ENCODE measurements at places on chromosomes 7 and 10.

DNA sequence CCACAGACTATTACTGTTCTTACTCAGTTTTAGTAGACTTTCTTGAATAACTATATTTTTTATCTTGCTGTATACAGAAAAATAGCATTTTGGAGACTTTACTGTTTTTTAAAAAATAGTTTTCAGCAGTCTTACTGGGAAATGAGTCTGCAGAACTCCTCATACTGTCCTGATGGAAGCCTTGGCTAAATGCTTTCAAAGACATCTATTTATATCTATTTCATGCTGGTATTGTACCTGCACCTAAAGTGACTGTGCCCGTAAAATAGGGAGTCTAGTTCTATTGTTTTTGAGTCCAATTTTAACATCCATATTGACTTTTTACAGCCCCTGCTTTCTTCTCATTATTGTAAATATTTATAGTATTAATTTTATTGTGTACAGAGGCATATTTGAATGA lies 288.6 kb upstream of the CDC14C start:
- no peak for DNase-seq

- no peak for DNase-seq
Measured at GRCh38 chr7:38273286-38273995, at the start of gene TARP. TARP (minus strand) TSS chr7:38273636.

DNA sequence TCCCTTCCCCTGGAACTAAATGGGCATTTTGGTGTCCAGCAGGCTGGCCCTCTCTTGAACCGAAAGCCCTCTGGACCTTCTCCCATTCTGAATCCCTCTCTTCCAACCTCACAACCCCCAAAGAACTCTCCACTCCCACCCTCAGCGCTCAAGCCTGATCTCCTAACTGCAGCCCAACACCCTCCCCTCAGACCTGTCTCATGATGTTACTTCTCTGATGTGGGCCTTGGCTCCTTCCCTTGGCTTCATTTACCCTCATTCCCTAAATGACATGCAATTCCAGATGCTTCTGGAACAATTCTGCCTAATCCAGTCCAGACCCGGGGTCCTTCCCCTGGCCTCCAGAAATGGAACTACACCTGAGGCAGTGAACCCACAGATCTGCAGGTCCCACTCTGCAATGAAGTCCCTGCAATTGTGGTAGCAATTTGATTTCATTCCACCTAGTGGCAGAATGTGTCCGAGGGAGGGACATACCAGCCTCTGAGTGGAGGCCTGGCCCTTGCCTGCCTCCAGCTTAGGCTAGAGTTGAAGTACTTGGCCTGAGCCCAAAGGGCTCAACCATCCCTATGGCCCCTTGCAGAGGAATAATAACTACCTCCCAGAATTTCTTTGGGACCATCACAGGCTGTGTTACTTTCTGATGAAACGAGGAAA lies 4.1 kb upstream of the CEP41 start:
- no peak for DNase-seq

- no peak for DNase-seq
Measured at GRCh38 chr7:95430864-95431263, 4.0 kb downstream of the PON2 start.

GRCh38 chr7:20793694-20794394 lies 7.2 kb upstream of the SP8 start:
- DNase-seq: no peak

DNA sequence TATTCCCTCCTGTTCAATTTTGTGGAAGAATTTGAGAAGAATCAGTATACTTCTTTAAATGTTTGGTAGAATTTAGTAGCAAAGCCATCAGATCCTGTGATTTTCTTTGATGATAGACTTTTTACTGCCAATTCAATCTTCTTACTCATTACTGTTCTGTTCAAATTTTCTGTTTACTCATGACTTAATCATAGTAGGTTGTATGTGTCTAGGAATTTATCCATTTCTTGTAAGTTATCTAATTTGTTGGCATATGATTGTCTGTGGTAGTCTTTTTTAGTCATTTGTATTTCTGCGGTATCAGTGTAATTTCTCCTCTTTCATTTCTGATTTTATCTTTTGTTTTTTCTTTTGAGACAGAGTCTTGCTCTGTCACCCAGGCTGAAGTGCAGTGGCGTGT lies 87.4 kb downstream of the CCDC3 start:
- DNase-seq: no peak

- no peak for DNase-seq
Measured at GRCh38 chr7:77566421-77566820, 29.3 kb downstream of the PTPN12 start.

DNA sequence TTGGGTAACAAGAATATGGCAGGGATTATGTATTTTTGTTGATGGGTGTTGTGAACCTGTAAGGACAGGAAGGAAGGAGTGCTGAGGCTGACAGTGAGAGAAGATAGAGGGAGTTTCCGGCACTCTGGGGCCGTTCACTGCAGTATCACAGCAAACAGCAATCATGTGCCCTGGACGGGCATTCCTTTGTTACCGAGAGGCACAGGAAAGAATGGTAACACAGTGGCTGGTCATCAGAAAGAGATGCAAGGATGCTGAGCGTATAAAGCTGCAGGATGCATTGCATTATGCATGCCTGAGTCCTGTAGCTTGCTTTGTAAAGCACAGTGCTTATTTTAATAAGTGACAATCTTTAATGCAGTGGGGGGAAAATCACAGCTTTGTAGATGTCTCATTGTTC lies 286.8 kb downstream of the RPS24 start:
- DNase-seq: no peak

- no peak for DNase-seq
Measured at GRCh38 chr10:3896161-3896560, 111.2 kb upstream of the KLF6 start.

DNA sequence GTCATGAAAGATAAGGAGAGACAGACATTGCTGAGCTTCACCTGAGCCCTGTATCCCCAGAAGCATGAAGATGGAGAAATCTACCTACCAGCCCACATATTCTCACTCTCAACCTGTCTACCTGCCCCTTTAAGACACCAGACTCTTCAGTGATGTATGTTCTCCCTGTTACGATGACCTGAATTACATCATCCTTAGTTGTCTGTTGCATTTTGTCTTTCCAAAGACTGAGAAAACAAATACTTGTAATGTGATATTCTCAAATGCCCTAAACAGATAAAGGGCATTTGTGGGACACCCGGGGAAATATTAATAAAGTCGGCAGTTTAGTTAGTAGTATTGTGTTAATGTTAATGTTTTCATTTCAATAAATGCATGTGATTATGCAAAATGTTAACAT lies 305.8 kb upstream of the IGFBP3 start:
- no peak for DNase-seq

DNA sequence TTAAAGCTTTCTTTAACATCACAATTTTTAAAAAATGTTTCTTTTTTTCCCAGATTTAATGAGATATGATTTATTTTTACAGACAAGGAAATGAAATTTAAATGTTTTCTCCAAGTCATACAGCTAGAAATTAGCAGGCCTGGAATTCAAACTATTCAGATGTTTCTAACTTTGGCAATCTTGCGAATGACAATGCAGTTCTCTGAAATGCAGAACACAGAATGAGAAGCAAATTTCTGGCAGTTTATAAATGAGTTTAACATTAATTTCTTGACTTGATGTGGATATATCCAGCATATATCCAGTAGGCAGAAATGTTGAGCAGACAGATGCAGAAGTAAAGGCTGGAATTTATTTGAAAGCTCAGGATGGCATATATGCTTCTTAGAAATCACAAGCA lies 227.5 kb downstream of the THSD7A start:
- no peak for DNase-seq

DNA sequence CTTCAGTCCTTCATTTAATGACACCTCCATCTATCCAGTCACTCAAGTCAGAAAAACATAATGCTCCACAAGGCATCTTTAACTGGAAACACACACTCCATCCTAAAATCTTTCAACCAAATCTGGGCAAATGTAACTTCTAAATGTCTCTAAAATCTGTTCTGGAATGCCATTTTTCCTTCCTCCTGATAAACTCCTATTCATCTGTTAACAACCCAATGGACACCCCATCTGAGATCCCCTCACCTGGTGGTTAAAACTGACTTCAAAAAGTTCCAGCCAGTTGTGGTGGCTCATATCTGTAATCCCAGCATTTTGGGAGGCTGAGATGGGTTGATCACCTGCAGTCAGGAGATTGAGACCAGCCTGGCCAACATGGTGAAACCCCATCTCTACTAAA lies 78.7 kb downstream of the ARHGAP21 start:
- DNase-seq: no peak

GRCh38 chr10:66218981-66219587 lies 706.8 kb upstream of the LRRTM3 start:
- no peak for DNase-seq

GRCh38 chr7:47809387-47809786 lies 138.9 kb downstream of the PKD1L1 start:
- no peak for DNase-seq

DNA sequence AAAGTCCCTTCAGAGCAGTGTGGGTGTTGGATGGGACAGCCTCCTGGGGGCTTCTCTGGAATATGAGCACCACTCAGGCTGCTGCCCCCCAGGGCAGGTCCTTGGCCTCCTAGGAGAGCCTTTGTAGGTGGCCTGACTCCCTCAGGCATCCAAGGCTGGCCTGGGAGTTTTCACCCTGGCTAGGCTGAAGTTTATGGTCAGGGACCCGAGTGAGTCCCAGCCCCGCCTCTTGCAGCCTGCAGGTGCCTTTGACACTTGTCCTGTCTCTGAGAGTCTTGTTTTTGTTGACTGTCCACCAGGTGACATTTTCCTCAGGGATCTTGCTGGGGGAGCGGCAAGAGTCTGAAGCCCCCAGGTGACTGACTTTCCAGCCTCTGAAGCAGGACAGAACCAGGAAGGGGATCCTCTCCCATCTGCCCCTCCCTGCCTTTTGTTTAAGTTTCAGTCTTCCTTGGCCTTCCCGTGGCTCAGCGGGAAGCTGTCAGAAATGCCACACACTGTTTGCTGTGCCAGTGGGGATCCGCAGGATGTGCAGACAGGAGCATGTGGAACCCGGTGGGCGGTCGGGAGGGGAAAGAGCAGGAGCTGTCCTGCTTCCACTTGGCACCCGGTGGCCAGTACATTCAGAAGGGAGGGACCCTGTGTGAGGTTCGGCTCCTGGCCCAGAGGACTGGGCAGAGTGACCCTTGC lies 59.5 kb downstream of the LRRC18 start:
- no peak for DNase-seq

- DNase-seq: no peak
Measured at GRCh38 chr7:140062528-140063299, at the start of gene PARP12. PARP12 (minus strand) TSS chr7:140062951; CDS start chr7:140062847, 104 bp downstream.

- DNase-seq: no peak
Measured at GRCh38 chr7:21364801-21365271, 63.0 kb upstream of the SP4 start.

DNA sequence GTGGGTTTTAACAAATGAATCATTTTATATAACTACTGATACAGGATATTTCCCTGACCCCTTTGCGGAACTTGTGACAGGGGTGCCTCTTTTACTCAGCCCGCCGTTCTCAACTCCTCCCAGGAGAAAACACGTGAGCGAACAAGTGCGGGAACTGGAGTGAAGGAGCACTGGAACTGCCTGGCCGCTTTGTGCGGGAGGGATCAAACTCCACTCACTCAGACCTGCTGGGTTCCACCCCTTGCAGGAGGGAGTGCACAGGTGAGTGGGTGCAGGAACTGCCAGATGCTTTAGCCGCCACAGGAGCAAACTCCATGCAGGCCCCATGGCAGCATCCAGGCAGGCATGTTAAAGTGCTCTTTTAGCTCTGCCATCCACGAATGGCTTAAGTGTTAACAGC lies 513.4 kb upstream of the GRM3 start:
- no peak for DNase-seq

GRCh38 chr7:139830782-139831501 lies 1.9 kb downstream of the TBXAS1 start:
- DNase-seq: no peak

DNA sequence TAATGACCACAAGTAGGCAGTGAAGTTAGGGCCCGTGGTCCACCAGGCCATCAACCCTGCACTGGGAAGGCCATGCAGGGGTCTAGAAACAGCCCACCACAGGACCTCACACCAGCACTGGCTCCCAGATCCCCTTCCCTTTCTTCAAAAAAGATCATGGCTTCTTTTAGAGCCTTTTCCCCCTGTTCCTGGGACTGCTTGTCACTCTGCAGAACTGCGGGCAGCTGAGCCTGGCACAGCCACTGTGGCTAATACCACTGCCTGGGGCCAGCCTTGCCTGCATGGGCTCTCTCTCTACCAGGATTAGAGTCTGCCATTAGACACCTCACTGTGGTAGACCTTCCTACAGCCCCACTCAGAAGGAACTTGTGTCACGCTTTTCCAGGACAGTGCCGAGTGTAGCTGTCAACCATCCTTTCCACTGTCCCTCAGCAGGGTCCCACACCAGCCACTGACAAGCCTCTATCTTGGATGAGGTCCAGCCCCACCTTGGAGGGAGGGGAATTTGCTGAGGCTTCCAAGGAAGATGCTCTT lies 19.0 kb upstream of the C10orf90 start:
- no peak for DNase-seq

DNA sequence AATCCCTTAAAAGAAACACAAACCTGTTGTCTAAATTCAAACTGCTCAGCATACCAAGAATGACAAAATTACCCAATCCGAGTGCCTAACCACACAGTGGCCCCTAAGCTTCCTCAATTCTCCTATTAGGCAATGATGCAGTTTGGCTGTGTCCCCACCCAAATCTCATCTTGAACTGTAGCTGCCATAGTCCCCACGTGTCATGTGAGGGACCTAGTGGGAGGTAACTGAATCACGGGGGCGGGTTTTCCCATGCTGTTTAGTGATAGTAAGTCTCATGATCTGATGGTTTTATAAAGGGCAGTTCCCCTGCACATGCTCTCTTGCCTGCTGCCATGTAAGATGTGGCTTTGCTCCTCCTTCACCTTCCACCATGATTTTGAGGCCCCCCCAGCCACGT lies 21.9 kb downstream of the PSAP start:
- DNase-seq: no peak

- no peak for DNase-seq
Measured at GRCh38 chr10:75397496-75398199, 3.9 kb downstream of the ZNF503 start.

DNA sequence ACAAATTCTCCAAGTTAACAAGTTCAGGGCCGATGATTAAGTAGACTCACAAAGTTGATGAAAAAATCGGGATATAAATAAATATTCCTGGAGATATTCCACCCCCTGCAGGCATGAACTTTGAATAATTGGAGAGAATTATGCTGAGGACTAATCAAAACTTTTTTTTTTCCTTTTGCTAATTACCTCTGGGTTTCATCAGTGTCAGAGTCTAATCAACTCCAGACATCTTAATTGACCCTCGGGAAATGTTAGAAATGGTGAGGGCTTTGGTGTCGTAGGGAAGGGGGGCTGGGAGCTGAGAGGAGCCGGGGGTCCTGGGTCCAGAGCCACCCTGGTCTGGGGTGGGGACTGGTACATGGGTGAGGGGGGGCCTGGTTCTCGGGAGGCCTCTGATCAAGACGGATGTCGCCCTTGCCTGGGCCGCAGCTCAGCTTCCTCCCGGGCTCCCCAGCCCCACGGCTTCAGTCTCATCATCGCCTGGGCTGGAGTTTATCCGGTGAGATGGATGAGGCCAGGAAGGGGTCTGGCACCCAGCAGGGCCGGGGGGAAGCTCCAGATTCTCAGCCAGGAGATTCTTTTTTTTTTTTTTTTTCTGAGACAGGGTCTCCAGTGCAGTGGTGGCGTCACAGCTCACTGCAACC lies 30.4 kb upstream of the ELFN1 start:
- no peak for DNase-seq

Measured in non-pigmented ciliary epithelial cell (primary cell).